Stimulated activated CD8-positive, alpha-beta memory T cell treated with anti-CD3 and anti-CD28 coated beads, Interleukin-4, amount 100 ng/mL, for 4 hours (primary cell): ENCODE measurements at places on chromosomes 3 and 15.

DNA sequence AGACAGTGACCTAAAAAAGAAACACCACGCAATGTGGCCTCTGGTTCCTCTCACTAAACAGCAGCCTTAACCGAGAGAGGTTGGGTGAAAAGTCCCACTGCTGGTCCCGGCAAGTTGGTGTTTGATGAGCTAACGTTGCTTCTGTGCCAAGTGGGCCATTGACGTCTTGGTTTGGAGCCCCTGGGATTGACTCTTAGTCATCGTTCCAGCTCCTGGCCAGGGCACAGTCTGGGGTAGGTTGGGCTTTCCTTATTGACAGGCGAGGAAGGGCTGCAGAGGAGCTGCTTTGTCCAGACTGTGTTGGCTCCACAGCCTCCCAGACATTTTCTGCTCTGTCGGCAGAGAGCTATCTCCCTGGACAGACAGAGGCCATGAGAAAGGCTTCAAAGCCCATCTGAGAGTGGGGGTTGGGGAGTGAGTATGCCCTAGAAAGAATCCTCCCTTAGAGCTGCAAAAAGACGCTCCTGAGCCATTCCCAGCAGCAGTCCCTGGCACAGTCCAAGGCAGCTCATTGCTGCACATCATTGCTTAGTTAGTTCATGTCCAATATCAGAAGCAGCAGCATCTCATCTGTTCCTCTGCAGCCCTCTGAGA, 28.6 kb upstream of the C3orf80 start:
- DNase-seq: no peak

- DNase-seq: no peak
Measured at GRCh38 chr3:111590143-111590491, 5.0 kb downstream of the ZBED2 start.

GRCh38 chr15:63987796-63988378, 58.4 kb downstream of the DAPK2 start:
- DNase-seq: no peak

GRCh38 chr15:77869021-77869895, 208.3 kb downstream of the TBC1D2B start:
- no peak for DNase-seq

DNA sequence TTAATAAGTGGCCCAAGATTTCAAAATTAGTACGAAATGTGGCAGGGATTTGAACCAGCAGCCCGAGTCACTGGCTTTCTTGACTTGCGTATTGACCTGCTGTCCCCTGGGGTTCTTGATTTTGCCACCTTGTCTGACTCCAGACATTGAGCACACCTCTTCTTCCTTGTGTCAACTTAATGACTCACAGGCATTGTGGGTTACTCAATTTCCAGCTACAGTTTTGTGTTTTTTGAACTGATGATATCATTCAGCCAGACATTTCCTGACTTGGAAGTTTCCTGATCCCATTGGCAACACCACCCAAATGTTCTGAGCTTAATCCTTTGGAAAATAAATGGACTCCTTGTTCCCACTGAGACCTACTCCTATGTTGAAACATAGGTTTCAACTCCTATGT, 64.2 kb downstream of the MOBP start:
- DNase-seq: no peak

- no peak for DNase-seq
Measured at GRCh38 chr15:92101708-92102394, 248.3 kb downstream of the SLCO3A1 start.

DNA sequence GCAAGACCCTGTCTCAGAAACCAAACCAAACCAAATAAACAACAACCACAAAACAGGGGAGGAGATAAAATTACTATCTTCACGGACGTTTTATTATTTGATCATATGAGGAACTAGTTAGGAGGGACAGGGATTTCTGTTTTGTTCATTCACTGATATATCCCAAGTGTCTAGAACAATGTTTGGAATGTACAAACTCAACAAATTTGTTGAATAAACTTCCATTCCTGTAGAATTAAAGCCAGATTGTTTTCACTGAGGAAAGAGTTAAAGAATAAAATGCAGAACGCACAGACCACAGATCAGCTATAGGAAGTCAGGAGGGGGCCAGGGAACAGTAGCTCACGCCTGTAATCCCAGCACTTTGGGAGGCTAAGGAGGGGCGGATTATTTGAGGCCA, 6.5 kb upstream of the STRC start:
- no peak for DNase-seq

- DNase-seq: no peak
Measured at GRCh38 chr3:14431452-14431916, 29.1 kb downstream of the SLC6A6 start.

GRCh38 chr3:129418041-129418973, 10.1 kb downstream of the EFCAB12 start:
- no peak for DNase-seq

DNA sequence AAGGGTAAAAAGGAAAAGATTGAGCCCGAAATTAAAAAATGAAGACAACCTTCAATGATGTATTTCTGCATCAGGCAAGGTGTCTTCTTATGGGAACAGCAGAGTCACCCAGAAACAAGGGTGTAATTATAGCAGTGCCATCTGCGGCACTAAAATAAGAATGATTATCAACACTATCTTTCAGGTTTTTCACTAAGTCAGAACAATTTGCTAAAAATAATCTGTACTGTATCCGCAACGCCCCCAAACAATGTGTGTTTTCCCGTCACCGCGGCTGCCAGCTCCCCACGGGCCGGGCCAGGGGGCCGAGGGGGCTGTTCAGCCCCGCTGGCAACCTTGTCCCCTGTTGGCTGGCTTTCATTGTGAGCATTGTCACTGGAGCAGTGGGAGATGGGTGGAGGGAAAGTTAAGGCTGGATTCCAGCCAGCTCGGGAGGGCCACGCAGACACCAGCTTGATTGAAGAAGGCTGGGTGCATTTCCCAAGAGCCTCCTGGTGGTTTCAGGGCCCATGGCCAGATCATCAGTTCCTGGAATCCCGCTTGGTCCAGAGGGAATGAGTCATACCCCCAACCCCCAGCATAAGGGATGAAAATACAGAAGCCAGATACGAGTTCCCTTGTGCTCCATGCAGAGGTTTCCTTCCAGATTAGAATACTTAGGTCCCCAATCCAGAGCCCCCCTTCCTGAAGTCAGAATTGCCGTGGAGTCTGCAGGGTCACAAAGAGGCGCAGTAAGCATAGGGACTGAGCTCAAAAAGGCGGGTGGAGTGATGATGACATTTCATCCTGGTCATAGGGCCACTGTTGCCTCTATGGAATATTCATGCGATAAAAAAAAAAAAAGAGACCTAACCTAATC, 90.2 kb upstream of the KLF13 start:
- DNase-seq: no peak

- no peak for DNase-seq
Measured at GRCh38 chr3:188472336-188472735, 318.4 kb downstream of the LPP start.

GRCh38 chr3:16468336-16469098, 45.0 kb downstream of the RFTN1 start:
- DNase-seq: no peak

- DNase-seq: no peak
Measured at GRCh38 chr3:171189394-171190080, 163.0 kb upstream of the SLC2A2 start.

GRCh38 chr3:48560648-48561018, 2.9 kb downstream of the UCN2 start:
- no peak for DNase-seq

DNA sequence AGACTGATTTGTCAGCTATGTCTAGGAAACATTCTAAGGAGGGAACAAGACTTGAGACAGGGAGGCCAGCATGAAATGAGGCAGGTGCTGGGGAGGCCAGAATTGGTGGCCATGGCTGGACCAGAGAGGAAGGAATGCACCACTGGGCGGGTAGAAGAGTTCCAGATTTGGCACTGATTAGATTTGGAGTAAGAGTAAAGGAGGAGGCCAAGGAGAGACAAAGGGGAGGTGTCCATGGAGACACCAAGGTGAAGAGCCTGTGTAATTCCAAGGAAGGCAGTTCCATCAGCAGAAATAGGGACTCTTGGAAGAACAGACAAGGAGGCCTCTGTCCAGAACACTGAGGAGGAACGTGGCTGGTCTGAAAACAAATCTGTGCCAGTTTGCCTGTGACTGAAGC, 1.8 kb downstream of the ARNT2 start:
- no peak for DNase-seq

DNA sequence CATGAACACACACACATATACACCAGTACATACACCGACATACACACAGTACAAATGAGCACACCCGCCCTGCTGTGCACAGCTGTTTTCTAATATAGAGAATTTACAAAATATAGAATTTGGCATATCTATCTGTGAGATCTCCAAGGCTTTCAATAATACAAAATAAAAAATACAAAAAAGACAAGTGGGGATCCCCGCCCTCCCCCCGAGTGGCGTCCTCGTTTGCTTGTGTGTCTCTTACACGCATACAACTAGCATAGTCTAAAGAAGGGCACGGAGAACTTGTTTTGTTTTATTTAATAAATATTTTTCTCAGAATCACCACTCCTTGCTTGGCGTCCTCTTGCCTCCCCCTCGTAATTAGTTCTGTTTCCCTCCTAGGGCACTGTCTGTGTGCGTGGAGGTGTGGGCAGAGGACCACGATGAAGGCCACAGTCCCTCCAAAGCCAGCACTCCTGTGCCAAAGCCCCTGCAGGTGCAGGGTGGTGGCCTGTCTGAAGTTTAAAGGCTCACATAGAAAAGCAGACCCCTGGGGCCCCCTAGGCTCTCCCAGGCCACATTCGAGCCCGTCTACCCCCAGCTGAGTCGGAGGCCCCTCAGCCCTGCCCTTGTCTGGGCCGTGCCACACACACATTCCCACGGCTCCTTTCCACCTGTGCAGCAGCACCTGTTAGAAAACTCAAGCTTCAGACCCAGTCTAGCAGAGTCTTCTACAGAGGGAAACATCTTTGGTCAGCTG, 82.1 kb downstream of the SEC22A start:
- DNase-seq: no peak

DNA sequence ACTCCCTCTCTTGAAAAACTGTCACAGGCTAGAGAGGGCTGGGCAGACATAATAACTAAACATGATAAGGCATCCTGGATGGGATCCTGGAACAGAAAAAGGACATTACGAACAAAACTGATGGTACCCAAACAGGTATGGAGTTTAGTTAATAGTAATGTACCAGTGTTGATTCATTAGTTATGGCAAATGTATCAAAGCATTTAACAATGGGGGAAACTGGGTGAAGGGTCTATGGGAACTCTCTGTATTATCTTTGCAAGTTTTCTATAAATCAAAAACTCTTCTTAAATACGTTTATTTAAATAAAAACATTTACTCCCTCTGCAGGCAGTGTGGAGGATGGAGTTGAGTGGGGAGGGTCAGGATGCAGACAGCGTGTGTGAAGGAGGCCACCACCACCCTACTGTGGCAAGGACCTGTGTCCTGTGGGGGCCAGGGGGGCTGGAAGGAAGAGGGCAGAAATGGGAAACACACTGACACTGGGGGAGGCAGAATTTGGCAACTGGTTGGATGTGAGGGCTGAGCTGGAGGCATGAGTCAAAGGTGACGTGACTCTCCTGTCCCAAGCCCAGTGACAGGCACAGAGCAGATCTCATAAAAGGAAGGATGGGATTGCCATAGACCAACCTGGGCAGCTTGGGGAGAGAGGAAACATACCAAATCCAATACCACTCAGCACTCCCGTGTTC, 59.6 kb upstream of the ITGA11 start:
- no peak for DNase-seq

DNA sequence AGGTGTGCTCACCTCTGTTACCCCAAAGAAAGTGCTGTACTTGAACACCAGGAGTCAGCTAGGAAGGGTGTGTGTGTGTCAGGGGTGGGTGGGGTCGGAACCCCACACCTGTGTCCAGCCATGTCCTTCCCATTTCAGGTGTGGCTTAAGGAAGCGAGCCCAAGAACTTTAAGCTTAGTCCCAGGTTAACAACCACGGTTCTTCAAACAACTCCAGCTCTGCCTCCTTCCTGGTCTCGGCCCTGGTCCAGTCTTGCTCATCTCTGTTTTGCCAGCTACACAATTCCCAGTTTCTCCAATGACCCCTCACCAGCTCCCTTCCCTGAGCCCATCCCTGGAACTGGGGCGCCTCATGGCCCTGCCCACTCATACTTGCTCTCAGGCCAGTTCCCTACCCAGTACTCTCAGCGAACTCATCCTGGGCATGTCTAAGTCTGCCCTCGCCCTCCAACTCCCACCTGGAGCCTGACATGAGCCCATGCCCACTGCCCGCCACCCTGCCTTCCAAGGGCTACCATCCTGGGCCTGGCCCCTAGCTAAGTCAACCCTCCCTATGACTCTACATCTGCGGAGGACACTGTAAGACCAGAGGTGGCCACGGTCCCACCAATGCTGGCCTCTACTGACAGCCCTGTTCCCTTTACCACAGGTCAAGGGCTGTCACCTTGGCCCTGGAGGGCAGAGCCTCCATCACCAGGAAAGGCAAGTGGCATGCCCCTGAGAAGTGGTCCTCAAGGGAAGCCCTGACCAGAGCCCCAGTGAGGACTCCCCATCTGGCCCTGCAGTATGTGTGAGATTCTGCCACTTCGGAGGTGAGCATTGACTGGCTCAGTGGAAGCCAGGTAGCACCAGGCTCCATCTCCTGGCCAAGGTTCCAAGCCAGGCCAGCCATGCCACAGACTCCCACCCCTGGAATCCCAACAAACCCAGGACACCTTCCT, 9.2 kb downstream of the POC1A start:
- no peak for DNase-seq

GRCh38 chr15:65130941-65131340, 2.7 kb downstream of the PDCD7 start:
- DNase-seq: no peak

GRCh38 chr3:140521751-140522445, 156.0 kb upstream of the TRIM42 start:
- DNase-seq: no peak

GRCh38 chr3:153244961-153245360, 82.9 kb downstream of the RAP2B start:
- DNase-seq: no peak

GRCh38 chr3:110099711-110100110, 762.4 kb upstream of the DPPA4 start:
- no peak for DNase-seq

GRCh38 chr15:78715930-78716329, 74.9 kb upstream of the CHRNB4 start:
- no peak for DNase-seq

DNA sequence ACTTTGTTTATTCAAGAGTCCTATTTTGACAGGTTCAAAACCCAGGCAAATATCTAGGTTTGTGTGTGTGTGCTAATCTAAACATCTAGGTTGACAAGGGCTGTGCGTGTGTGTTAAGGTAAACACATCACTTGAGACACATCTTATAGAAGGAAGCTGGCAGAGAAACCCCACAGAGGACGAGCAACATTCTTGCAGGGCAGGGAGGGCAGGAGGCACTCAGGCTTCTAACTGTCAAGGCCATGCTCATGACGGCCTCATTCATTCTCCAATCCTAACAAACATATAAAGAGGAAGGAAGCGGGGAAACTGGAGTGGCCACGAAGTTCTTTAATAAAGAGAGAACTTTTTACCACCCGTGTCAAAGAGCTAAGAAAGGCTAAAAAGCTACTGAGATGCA, 43.4 kb downstream of the SLCO2A1 start:
- DNase-seq: no peak

DNA sequence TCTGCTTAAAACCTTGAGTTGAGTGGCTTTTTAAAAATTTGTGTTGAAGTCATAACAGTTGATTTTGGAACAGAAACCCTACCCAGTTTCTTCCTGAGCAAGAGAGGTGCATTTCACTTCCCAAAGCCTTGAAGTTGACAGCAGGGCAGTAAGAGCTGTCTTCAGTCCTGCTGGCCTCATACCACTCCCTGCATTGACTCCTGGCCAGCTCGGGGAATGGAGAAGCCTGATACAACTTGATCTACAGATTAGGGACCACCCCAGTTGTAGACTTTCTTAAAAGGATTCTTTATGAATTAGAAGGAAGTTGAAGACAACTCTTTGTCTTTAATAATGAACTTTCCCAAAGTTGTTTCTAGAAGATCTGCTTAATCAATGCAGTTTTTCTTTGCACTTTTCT, 90.6 kb upstream of the FLNB start:
- DNase-seq: no peak
